ENCODE measurements at places on chromosomes 5 and 9.

- H3K4me1 ChIP-seq = peaks cover 72% of the 10 kb centered on the region
- peak overlapping the region; percentile 95 for H3K27ac ChIP-seq
- H3K27me3 ChIP-seq = no peaks in the 10 kb centered on the region
- peak overlapping the region; percentile 83 for H3K4me3 ChIP-seq
Observed at GRCh38 chr5:172113036-172113435, 75.0 kb downstream of the STK10 start.

GRCh38 chr5:9498541-9499497 lies 47.1 kb downstream of the SEMA5A start:
- H3K27me3 ChIP-seq = peaks cover 2% of the 10 kb centered on the region
- DNase-seq = no peak
- no peak overlapping the region for H3K4me3 ChIP-seq
- no peaks in the 10 kb centered on the region for H3K4me1 ChIP-seq

GRCh38 chr5:98573834-98574320 lies 199.6 kb upstream of the RGMB start:
- no peaks in the 10 kb centered on the region for H3K27me3 ChIP-seq
- H3K36me3 ChIP-seq = no peaks in the 10 kb centered on the region
- no peak overlapping the region for H3K4me3 ChIP-seq
- no peak for DNase-seq

GRCh38 chr5:27619982-27620381 lies 581.6 kb upstream of the CDH9 start:
- H3K27me3 ChIP-seq = no peaks in the 10 kb centered on the region
- H3K27ac ChIP-seq = no peak overlapping the region
- no peaks in the 10 kb centered on the region for H3K36me3 ChIP-seq
- DNase-seq = no peak
- no peaks in the 10 kb centered on the region for H3K4me1 ChIP-seq

DNA sequence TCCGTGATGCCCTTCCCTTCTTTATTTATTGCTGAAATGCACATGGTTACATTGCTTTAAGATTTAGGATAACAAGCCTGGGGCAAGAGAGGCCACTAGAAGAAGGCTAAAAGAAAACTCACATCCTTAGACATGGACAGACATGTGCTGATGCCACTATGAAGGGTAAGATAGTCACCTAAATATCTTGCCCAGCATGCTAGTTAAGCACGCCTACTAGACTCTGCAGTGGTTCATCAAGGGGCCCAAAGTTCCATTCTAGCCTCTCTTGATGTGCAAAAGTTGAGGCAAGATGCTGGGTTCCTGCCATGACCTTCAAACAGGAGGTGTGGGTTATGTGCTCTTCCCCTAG lies 49.3 kb downstream of the GRAMD2B start:
- no peak for DNase-seq
- peaks cover 45% of the 10 kb centered on the region for H3K36me3 ChIP-seq
- H3K27ac ChIP-seq = no peak overlapping the region
- no peaks in the 10 kb centered on the region for H3K27me3 ChIP-seq
- peaks cover 2% of the 10 kb centered on the region for H3K4me1 ChIP-seq

- no peak overlapping the region for H3K4me3 ChIP-seq
- H3K27me3 ChIP-seq = peaks cover 34% of the 10 kb centered on the region
- no peaks in the 10 kb centered on the region for H3K36me3 ChIP-seq
- H3K4me1 ChIP-seq = peaks cover 16% of the 10 kb centered on the region
- DNase-seq = peak; percentile 62
Observed at GRCh38 chr9:132800038-132800648, 77.9 kb downstream of the AK8 start.

DNA sequence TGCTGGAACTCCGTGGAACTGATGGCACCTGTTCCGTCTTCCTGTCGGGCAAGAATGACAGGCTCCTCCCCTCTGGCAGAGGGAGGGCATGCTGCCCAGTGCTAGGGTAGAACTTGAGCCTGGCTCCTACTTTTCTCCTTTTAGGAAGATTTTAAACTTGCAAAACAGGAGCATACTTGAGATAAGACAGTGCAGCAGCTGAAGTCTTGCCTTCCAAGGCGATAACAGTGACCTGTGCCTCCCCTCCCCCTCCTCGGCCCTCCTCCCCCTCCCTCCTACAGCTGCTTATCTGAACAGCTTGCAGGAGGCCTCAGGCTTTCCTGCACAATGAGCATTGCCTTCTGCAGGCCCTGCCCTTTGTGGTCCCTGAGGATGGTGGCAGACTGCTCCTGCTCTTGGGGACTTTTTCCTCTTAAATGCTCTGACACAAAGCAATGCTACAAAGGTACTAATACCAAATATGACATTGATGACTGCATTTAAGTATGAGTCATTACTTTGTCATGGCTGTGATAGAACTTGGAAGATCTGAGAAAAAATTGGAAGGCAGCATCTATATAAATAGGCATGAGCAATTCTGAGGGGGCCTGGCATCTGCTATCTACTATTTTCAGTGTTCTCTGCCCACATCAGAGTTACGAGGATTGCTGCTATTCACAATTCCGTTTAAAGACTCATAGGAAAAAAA lies 2.0 kb downstream of the GADD45G start:
- H3K27ac ChIP-seq = peak overlapping the region; percentile 42
- H3K4me1 ChIP-seq = peaks cover 30% of the 10 kb centered on the region
- no peaks in the 10 kb centered on the region for H3K27me3 ChIP-seq
- H3K36me3 ChIP-seq = no peaks in the 10 kb centered on the region
